ENCODE measurements at places on chromosomes 5 and 9.
A peak's percentile ranks its signal among the peaks of the same experiment; 100 is the strongest.

DNA sequence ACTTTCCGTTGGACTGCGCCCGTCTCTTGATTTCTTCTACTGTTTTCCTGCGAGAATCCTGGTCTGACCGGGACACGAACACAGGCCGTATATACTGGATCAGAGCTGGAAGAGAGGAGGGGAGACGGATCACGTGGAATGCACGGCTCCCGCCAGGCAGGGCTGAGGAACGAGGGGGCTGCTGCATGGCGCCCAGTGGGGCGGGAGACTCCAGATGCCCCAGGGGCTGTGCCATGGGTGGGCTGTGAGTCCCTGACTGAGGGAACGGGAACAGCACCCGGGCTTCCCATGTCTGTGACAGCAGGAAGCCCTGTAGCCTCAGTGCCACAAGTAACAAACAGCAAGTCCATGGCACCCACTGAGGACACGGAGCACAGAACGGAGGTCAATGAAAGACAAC is 34.0 kb downstream of the LPCAT1 start:
- no peak for DNase-seq

DNA sequence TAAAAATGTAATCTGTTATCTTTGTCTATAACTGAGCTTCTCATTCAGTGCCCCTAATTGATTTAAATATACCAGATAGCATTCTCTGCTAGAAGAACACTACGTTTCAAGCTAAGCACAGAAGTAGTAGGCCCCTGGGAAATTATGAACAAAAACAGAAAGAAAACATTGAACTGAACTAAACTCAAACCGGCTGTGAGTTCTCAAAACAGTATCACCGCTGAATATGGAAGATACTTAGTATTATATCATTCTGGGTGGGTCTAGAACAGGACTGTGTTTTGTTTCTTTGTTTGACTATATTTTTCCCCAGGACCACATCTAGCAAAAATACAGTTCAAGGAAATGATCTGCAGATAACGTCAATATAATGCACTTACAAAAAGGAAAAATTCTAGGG is 95.1 kb upstream of the HMHB1 start:
- DNase-seq: no peak

DNA sequence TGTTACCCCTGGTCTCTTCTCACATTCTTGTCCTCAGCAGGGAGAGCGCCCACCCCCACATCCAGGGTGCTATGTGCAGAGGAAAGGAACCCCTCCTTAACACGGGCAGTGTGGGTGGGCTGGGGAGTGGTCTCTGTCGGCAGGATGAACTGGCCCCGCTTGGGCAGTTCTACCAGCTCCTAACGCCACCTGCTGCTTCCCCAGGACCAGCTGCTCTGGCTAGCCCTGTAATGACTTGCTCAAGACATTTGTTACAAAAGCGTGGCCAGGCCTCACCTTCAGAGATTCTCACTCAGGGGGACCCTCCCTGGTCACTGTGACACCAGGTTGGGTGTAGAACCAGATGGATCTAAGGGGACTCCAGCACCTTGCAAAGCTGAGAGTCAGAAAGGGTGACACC is 82.4 kb downstream of the HMCN2 start:
- no peak for DNase-seq

GRCh38 chr9:131258186-131258585 is 18.1 kb downstream of the FAM78A start:
- DNase-seq: no peak

- no peak for DNase-seq
These were observed 120.2 kb downstream of the TENT4A start for GRCh38 chr5:6833406-6833805.

GRCh38 chr5:103010168-103010567 is 109.8 kb downstream of the GIN1 start:
- no peak for DNase-seq

GRCh38 chr5:4113426-4113825 is 517.8 kb downstream of the IRX1 start:
- DNase-seq: no peak

DNA sequence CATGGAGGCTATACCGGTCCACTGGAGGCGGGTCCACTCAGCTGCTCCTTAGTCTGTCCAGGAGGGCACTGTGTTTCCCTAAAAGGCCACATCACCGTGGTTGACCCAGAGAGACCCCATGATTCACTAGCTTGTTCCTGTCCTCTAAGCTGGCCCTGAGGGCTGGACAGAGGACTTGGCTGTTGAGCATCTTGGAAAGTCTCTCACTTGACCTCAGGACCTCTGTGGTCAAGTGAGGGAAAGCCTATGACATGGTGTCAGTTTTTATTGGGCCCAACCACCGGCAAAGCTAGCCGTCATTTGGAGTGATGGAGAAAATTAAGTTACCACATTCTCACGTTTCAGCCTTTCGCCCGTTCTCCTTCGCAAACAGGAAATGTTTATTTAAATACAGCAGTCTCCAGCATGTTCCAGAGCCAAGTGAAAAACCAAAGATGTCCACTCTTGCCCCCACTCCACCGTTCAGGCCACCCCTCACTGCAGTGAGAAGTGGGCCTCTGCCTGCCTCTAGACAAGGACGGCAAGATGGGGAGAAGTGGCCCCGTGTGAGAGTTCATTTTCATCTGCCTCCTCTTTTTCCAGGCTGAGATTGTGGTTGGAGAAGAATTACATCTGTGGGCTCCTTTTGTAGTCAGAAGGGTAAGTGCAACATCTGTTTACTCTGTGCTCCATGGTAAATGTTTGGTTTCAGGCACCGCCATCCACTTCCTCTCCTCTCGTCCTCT is 4.4 kb downstream of the SLIT3 start:
- DNase-seq: no peak

GRCh38 chr5:153459051-153459743 is 31.3 kb upstream of the GRIA1 start:
- no peak for DNase-seq

DNA sequence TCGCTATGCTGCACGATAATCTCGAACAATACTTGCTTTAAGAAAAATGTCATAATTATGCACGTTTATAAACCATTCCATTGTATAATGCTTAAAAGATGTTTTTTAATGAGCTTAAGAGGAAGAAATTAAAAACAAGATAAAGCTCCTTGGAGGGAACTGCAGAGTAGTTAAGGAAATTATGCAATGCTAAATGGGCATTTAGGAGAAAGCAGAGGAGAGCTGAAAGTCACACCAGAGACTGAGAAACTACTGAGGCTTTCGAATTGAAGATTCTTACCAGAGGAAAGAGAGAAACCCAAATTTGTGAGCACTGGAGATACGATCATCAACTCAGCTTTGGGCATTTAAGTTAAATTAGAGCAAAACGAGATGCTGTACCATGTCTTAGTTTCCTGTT is 119.4 kb downstream of the CDH10 start:
- DNase-seq: no peak

- no peak for DNase-seq
These were observed 226.1 kb downstream of the NR3C1 start for GRCh38 chr5:143177263-143177983.

DNA sequence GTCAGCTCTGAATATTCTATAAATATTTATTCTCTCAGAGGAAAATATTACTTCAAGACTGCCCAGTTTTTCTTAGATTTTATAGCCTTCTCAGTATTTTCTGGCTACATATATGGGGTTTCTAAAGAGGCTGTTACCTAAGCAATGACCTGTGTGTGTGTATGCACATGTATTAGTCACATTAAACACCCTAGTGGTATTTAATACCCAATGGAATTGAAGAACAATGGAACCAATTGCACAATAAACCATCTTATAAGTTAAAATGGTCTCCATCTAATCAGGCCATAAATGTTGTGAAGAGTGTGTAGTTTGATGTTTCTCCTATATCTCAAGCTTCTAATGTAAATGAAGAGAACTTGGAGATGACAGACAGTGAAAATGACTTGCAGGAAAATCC is 450.0 kb downstream of the SPATA31D1 start:
- DNase-seq: no peak

DNA sequence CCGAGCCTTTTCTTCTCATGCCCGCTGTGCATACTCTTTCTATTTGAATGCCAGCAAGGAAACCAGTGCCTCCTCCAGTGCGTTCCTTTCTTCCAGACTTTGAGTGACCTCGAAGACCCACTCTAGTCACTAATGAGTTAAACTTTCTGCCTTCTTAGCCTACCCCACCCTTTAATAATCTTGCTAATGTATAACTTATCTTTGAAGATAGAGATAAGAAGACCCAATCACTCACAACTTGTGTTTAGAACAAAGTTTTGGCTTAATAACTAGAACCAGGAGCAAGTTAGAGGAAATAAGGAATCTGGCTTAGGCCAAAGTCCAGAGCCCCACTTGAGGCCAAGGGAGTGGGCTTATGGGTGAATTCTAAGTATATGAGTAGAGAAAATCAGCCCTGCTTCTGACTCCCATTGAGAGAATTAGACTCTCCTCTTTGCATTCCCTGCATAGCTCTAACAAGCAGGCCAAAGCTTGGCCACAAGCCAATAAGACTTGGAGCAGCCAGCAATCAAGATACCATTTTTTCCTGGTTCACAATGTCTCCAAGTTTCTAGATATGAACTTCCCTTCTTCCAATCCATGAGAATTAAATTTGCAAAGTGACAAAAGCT is 181.5 kb upstream of the PIK3R1 start:
- DNase-seq: peak; percentile 69

- DNase-seq: no peak
These were observed 280.6 kb downstream of the EPB41L4A start for GRCh38 chr5:112138526-112138925.

DNA sequence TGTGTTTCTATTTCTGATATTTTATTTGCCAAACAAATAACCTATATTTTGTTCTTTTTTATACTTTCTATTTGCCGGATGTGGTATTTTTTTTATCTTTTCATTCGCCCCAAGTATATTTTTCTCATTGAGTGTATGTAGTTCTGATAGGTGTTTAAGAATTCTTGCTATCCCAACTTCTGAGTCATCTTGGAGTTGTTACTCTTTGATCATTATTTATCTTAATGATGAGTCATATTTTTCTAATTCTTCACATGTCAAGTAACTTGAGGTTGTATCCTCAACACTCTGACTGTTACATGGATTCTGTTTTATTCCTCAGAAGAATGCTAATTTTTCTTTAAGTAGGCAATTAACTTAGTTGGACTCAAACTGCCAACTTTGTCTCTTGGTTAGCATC is 498.1 kb downstream of the TLE1 start:
- DNase-seq: no peak

GRCh38 chr9:113701774-113702755 is 174.0 kb upstream of the ZNF618 start:
- no peak for DNase-seq

GRCh38 chr5:169697976-169698375 is 60.9 kb downstream of the DOCK2 start:
- DNase-seq: no peak

DNA sequence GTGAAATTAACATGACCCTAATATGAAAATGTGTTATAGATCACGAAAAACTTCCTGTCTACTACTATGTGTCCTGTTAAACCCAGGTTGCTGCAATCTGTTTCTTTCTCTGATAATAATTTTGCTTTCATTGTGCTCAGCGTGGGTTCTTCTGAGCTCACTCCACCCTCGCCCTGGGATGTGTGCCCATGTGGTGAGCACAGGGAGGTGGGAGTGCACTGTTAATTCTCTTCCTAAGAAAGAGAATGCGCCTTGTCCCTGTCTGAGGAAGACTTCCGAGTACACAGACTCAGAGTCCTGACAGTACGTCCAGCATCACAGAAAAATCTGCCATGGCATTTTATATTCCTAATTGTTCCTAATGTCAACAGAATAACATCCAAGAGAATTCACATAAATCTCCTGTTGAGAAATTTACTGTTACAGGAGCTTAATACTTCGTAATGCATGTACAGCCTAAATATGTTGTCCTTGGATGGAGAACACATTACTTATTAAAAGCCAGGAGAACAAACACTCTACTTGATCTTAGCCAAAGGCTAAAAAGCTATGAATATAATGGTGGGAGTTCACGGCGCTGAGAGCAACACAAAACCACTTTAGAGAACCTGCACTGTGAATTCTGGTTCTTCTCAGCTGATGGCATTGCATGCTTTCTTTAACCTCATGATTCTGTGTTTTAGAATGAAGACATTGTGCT is 102.6 kb downstream of the PDE4D start:
- no peak for DNase-seq

- no peak for DNase-seq
These were observed 70.6 kb downstream of the ALDH1A1 start for GRCh38 chr9:72882117-72882775.

DNA sequence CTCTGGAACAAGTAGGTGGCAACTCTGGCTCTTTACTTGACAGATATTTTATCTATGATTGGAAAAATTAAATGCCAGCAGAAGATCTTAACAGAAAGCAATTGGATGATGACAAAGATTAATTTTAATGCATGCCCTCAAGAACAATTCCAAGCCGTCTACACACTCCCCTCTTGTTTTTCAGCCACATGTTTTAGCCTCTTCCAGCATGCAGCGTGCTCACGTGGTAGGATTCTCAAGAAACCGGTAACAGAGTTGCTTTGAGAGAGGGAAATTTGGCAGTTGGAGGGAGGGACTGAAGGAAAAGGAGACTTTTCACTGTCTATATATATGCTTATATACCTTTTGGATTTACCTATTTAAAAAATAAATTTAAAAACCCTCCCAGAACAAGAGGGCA is 48.3 kb upstream of the FANCC start:
- no peak for DNase-seq

- DNase-seq: no peak
These were observed 79.4 kb downstream of the FBXL7 start for GRCh38 chr5:15579193-15579990.

- no peak for DNase-seq
These were observed 42.9 kb downstream of the TMEFF1 start for GRCh38 chr9:100515578-100516494.
